Endothelial cell (in vitro differentiated cells): ENCODE measurements at places on chromosomes 7 and 10. TPM values are rescaled to one million over a fixed set of nuclear protein-coding genes. Genes with fewer than 3 reads are reported as not detected.

- H3K4me1 ChIP-seq: peaks cover 5% of the 10 kb centered on the region
- no peak overlapping the region for H3K27ac ChIP-seq
- peaks cover 15% of the 10 kb centered on the region for H3K36me3 ChIP-seq
- no peak for DNase-seq
- H3K4me3 ChIP-seq: no peak overlapping the region
Observed at GRCh38 chr7:154967401-154967955, 35.4 kb downstream of the PAXIP1 start.

- H3K4me3 ChIP-seq: no peak overlapping the region
- no peaks in the 10 kb centered on the region for H3K4me1 ChIP-seq
- H3K27me3 ChIP-seq: no peaks in the 10 kb centered on the region
- no peak for DNase-seq
- no peaks in the 10 kb centered on the region for H3K36me3 ChIP-seq
- no peak overlapping the region for H3K27ac ChIP-seq
Observed at GRCh38 chr10:122029499-122030199, 40.7 kb downstream of the TACC2 start.

GRCh38 chr10:24118246-24118645, 90.7 kb upstream of the KIAA1217 start:
- no peak overlapping the region for H3K4me3 ChIP-seq
- no peaks in the 10 kb centered on the region for H3K36me3 ChIP-seq
- peak; percentile 12 for DNase-seq
- peak overlapping the region; percentile 97 for H3K27ac ChIP-seq

DNA sequence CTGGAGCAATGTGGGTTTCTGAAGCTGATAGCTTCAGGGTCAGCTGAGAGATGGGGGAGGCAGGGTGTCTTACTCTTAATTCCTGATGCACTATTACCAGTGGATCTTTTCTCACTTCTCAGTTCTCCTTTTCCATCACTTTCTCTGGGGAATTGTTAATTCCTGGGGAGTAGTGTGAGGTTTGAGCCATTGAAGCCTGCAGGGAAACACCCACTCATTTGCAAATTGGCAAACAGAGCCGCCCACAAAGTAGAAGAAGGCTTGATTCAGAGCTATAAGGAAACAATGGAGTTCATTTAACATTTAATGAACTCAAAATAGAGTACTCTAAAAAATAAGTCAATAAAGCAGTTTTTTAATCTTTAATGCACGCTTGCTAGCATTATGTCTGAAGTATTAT, 4.3 kb upstream of the TECTB start:
- peaks cover 4% of the 10 kb centered on the region for H3K4me1 ChIP-seq
- no peak overlapping the region for H3K27ac ChIP-seq
- DNase-seq: no peak
- H3K36me3 ChIP-seq: no peaks in the 10 kb centered on the region

- H3K4me3 ChIP-seq: no peak overlapping the region
- DNase-seq: no peak
- H3K27me3 ChIP-seq: no peaks in the 10 kb centered on the region
- H3K27ac ChIP-seq: no peak overlapping the region
- H3K4me1 ChIP-seq: peaks cover 6% of the 10 kb centered on the region
Observed at GRCh38 chr10:76085817-76086167, 654.4 kb downstream of the LRMDA start.

- H3K36me3 ChIP-seq: no peaks in the 10 kb centered on the region
- H3K27ac ChIP-seq: no peak overlapping the region
- peaks cover 44% of the 10 kb centered on the region for H3K4me1 ChIP-seq
Observed at GRCh38 chr7:107690611-107691010, 30.0 kb downstream of the SLC26A4 start.

DNA sequence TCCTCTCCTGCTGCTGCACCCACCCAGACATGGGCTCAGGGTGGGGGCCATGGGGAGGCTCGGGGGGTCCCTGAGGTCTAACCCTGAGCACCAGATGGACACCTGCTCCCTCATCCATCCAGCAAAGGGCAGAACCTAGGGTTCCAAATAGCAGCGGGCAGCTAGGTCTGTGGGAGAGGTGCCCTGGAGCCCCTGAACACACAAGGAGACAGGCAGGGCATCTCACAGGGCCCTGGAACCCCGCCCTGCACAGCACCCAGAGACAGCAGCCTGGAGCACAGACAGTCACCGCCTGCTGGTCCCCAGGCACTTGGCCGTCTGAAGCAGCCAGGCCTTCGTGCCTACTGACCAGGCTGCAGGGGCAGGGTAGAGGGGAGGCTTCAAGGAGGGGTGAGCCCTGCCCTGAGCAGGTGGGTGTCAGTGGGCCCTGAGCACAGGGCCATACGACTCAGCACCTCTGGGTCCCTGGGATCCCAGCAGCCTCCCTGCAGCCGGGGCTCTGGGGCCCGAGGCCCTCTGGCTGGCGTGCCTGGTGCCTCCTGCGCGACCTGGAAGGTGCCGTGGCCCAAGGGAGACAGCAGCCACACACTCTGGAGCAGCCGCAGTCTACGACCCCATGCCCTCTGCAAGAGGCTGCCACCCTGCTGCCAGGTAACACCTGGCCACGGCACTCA, 38.3 kb downstream of the GET4 start:
- no peak overlapping the region for H3K27ac ChIP-seq
- H3K4me1 ChIP-seq: no peaks in the 10 kb centered on the region
- no peak for DNase-seq
- peaks cover 11% of the 10 kb centered on the region for H3K27me3 ChIP-seq

DNA sequence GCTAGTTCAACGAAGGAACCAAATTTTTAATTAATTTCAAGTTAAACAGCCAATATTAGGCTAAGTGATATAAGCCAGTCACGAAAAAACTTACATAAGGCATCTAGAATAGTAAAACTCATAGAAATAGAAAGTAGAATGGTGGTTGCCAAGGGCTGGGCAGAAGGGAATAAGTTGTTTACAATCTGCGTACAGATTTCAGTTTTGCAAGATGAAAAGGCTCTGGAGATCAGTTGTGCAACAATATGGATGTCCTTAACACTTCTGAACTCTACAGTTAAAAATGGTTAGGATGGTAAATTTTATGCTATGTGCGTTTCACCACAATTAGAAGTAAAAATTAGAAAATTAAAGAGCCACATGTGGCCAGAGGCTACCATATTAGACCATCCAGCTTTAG, 13.3 kb downstream of the SCRN1 start:
- H3K27ac ChIP-seq: no peak overlapping the region
- DNase-seq: no peak
- H3K4me1 ChIP-seq: peaks cover 13% of the 10 kb centered on the region

- no peak overlapping the region for H3K27ac ChIP-seq
- H3K27me3 ChIP-seq: no peaks in the 10 kb centered on the region
- H3K4me1 ChIP-seq: no peaks in the 10 kb centered on the region
- H3K36me3 ChIP-seq: no peaks in the 10 kb centered on the region
- no peak for DNase-seq
Observed at GRCh38 chr7:18768256-18768655, 272.7 kb downstream of the HDAC9 start.

GRCh38 chr10:88851706-88852105, at the start of gene ANKRD22:
ANKRD22 (minus strand) TSS chr10:88851844; CDS start chr10:88851607, 237 bp downstream.
- no peak within 1 kb of the TSS for H3K27ac ChIP-seq
- H3K36me3 ChIP-seq: no peaks in the 10 kb centered on the region
- no peak within 1 kb of the TSS for H3K4me3 ChIP-seq
- H3K4me1 ChIP-seq: no peaks in the 10 kb centered on the region
- no peak for DNase-seq

GRCh38 chr7:70694434-70694970, 437.4 kb upstream of the GALNT17 start:
- H3K27ac ChIP-seq: peak overlapping the region; percentile 67
- DNase-seq: peak; percentile 47
- H3K4me1 ChIP-seq: peaks cover 35% of the 10 kb centered on the region
- H3K4me3 ChIP-seq: peak overlapping the region; percentile 97
- peaks cover 13% of the 10 kb centered on the region for H3K27me3 ChIP-seq

GRCh38 chr7:107446531-107446930, 23.3 kb upstream of the GPR22 start:
- no peak for DNase-seq
- H3K36me3 ChIP-seq: no peaks in the 10 kb centered on the region
- no peak overlapping the region for H3K4me3 ChIP-seq
- no peaks in the 10 kb centered on the region for H3K4me1 ChIP-seq
- peaks cover 2% of the 10 kb centered on the region for H3K27me3 ChIP-seq
- no peak overlapping the region for H3K27ac ChIP-seq

GRCh38 chr7:113368256-113368655, 249.9 kb upstream of the SMIM30 start:
- H3K4me3 ChIP-seq: no peak overlapping the region
- H3K36me3 ChIP-seq: no peaks in the 10 kb centered on the region
- H3K27ac ChIP-seq: no peak overlapping the region
- no peaks in the 10 kb centered on the region for H3K4me1 ChIP-seq
- H3K27me3 ChIP-seq: peaks cover 1% of the 10 kb centered on the region

DNA sequence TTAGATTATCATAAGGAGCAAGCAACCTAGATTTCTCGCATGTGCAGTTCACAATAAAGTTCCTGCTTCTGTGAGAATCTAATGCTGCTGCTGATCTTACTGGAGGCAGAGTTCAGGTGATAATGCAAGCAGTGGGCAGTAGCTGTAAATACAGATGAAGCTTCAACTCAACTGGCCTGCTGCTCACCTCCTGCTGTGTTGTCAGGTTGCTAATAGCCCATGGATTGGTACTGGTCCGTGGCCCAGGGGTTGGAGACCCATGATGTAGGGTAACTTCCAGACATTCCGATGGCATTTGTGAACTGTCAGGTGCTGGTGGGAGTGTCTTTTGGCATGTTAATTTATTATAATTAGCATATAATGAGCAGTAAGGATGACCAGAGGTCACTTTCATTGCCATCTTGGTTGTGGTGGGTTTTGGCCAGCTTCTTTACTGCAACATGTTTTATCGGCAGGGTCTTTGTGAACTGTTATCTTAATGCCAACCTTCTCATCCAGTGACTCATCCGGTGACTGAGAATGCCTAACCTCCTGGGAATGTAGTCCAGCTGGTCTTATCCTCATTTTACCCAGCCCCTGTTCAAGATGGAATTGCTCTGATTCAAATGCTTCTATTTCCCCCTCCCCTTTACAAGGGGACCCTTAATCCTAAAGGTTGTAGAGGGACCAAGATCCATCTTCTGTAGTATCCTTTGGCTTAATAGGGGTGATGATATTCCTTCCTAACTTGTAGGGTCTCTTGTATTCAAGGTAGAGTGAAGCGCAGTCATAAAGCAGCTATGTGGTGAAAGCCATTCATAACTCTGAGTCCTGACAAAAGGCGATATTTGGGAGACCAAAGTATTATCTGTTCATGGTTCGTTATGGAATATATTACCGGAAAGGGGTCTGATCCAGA, 165.8 kb downstream of the CCSER2 start:
- H3K4me3 ChIP-seq: no peak overlapping the region
- peaks cover 22% of the 10 kb centered on the region for H3K4me1 ChIP-seq
- DNase-seq: no peak
- peaks cover 6% of the 10 kb centered on the region for H3K27me3 ChIP-seq
- H3K36me3 ChIP-seq: peaks cover 38% of the 10 kb centered on the region
- H3K27ac ChIP-seq: no peak overlapping the region

DNA sequence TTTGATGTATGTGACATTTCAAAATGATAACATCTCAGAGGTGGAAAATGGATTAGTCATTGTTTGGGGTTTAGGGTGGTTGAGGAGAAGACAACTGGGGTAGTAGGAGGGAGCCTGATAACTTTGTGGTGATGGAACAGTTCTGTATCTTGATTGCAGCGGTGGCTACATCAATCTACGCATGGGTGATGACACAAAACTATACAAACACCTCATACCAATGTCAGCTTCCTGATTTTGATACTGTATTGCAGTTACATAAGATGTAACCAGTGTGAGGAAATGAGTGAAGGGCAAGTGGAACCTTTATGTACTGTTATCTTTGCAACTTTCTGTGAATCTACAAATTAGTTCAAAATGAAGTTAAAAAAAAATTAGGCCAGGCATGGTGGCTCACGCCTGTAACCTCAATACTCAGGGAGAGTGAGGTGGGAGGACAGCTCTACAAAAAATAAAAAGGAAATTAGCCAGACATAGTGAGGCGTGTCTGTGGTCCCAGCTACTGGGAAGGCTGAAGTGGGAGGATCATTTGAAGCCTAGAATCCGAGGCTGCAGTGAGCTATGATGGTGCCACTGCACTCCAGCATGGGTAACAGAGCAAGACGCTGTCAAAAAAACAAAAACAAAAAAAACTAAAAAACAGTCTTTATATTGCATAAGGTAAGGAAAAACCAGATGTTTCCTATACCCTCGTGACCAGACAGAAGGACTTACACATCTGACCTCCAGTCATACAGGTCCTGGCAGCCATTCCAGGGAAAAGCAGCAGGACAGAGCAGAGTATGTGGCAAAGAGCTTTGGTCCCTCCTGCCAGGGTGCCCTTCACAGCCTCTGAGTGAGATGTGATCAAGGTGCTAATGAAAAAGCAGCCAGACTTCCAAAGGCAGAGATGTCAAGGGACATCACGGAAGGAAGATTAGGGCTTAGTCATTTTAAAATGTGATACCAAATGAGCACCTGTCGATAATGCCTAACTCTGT, 50.8 kb downstream of the CYTH3 start:
- no peak overlapping the region for H3K4me3 ChIP-seq
- DNase-seq: no peak
- peaks cover 2% of the 10 kb centered on the region for H3K27me3 ChIP-seq

GRCh38 chr10:61472090-61472674, 19.0 kb upstream of the TMEM26 start:
- H3K4me3 ChIP-seq: no peak overlapping the region
- H3K4me1 ChIP-seq: peaks cover 9% of the 10 kb centered on the region
- H3K27me3 ChIP-seq: no peaks in the 10 kb centered on the region
- no peak overlapping the region for H3K27ac ChIP-seq
- no peak for DNase-seq
- H3K36me3 ChIP-seq: no peaks in the 10 kb centered on the region

GRCh38 chr7:68423356-68423755, 1174.9 kb upstream of the AUTS2 start:
- no peaks in the 10 kb centered on the region for H3K27me3 ChIP-seq
- DNase-seq: no peak
- no peak overlapping the region for H3K4me3 ChIP-seq
- H3K4me1 ChIP-seq: no peaks in the 10 kb centered on the region
- peaks cover 5% of the 10 kb centered on the region for H3K36me3 ChIP-seq

- DNase-seq: no peak
- H3K36me3 ChIP-seq: peaks cover 8% of the 10 kb centered on the region
- H3K4me1 ChIP-seq: peaks cover 12% of the 10 kb centered on the region
- no peak overlapping the region for H3K4me3 ChIP-seq
- H3K27ac ChIP-seq: no peak overlapping the region
Observed at GRCh38 chr10:132377326-132377725, 19.7 kb upstream of the PWWP2B start.

- no peak overlapping the region for H3K4me3 ChIP-seq
- H3K27me3 ChIP-seq: peaks cover 10% of the 10 kb centered on the region
- DNase-seq: no peak
- no peaks in the 10 kb centered on the region for H3K36me3 ChIP-seq
- peaks cover 3% of the 10 kb centered on the region for H3K4me1 ChIP-seq
Observed at GRCh38 chr10:71632200-71632820, 87.3 kb downstream of the C10orf105 start.

Gene AS3MT
- total RNA-seq: 1.4 TPM

Gene RHBDD2
- total RNA-seq: 50.7 TPM

Gene ASZ1
- not detected for total RNA-seq

Gene HGF
- total RNA-seq: 0.82 TPM

Gene OR2A7
- total RNA-seq: 2.6 TPM

Gene SAMD9
- 0.56 TPM for total RNA-seq

Gene DNAJC30
- total RNA-seq: 10.3 TPM

Gene ATRNL1
- total RNA-seq: 32.5 TPM

Gene FOXK1
- 73.8 TPM for total RNA-seq

Gene ASB13
- 22.5 TPM for total RNA-seq

Gene CASP2
- total RNA-seq: 55.3 TPM

Gene TLX1
- total RNA-seq: 31.0 TPM
